ENCODE measurements at places on chromosomes 6 and 20. TPM values are rescaled to one million over a fixed set of nuclear protein-coding genes. Genes with fewer than 3 reads are reported as not detected.

Gene PRL
- total RNA-seq: 0.54 TPM

Gene MAS1
- 0.09 TPM for total RNA-seq

Gene GRM1
- total RNA-seq: 28.9 TPM

Gene BTNL2
- total RNA-seq: 0.18 TPM

Gene UBE3D
- total RNA-seq: 19.2 TPM

Gene HMGCLL1
- total RNA-seq: 35.2 TPM

Gene HRH3
- total RNA-seq: 1.7 TPM

Gene BANF2
- not detected for total RNA-seq

Gene DLK2
- total RNA-seq: 6.2 TPM

Gene HLA-DOA
- 1.1 TPM for total RNA-seq

Gene FAM83C
- total RNA-seq: not detected
